ENCODE measurements at places on chromosomes 2 and 18. TPM values are rescaled to one million over a fixed set of nuclear protein-coding genes. Genes with fewer than 3 reads are reported as not detected.

GRCh38 chr2:179449010-179449409 is 184.4 kb upstream of the SESTD1 start:
- no peaks in the 10 kb centered on the region for H3K36me3 ChIP-seq
- no peak for DNase-seq
- no peaks in the 10 kb centered on the region for H3K27me3 ChIP-seq
- no peak overlapping the region for H3K27ac ChIP-seq
- no peak overlapping the region for H3K4me3 ChIP-seq

DNA sequence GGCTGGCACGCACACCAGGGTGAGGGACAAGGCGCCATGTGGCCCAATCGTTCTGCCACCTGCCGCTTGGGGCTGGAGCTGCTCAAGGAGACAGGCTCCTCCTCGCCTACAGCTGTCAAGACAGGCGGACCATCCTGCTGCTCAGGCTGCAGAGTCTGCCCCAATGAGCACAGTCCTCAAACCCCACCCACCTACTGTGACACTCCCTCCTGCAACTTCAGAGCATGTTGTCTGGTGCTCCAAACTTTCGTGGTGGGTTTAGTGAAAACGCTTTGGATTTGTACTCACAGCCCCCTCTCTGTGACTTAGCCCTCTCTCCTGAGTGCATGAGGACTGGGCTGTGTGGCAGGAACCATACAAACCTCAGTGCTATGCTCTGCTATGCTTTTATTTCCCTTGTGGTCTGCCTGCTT is 23.2 kb upstream of the SLC35F6 start:
- H3K36me3 ChIP-seq = no peaks in the 10 kb centered on the region
- DNase-seq = peak; percentile 47
- H3K27me3 ChIP-seq = no peaks in the 10 kb centered on the region

- H3K4me3 ChIP-seq = no peak overlapping the region
- H3K27ac ChIP-seq = no peak overlapping the region
- H3K4me1 ChIP-seq = no peaks in the 10 kb centered on the region
- no peaks in the 10 kb centered on the region for H3K27me3 ChIP-seq
- no peak for DNase-seq
- H3K36me3 ChIP-seq = no peaks in the 10 kb centered on the region
These were observed 43.3 kb downstream of the WDPCP start for GRCh38 chr2:63545023-63545422.

GRCh38 chr2:45712570-45712969 is 61.1 kb downstream of the PRKCE start:
- peaks cover 6% of the 10 kb centered on the region for H3K4me1 ChIP-seq
- H3K27ac ChIP-seq = no peak overlapping the region
- DNase-seq = no peak
- H3K27me3 ChIP-seq = no peaks in the 10 kb centered on the region

- no peak for DNase-seq
- no peak overlapping the region for H3K27ac ChIP-seq
- H3K36me3 ChIP-seq = no peaks in the 10 kb centered on the region
These were observed 56.0 kb downstream of the CLHC1 start for GRCh38 chr2:55176094-55176415.

GRCh38 chr2:190835303-190835930 is 45.2 kb upstream of the GLS start:
- peak; percentile 91 for DNase-seq
- no peaks in the 10 kb centered on the region for H3K4me1 ChIP-seq
- no peaks in the 10 kb centered on the region for H3K27me3 ChIP-seq
- H3K4me3 ChIP-seq = no peak overlapping the region
- H3K27ac ChIP-seq = no peak overlapping the region

DNA sequence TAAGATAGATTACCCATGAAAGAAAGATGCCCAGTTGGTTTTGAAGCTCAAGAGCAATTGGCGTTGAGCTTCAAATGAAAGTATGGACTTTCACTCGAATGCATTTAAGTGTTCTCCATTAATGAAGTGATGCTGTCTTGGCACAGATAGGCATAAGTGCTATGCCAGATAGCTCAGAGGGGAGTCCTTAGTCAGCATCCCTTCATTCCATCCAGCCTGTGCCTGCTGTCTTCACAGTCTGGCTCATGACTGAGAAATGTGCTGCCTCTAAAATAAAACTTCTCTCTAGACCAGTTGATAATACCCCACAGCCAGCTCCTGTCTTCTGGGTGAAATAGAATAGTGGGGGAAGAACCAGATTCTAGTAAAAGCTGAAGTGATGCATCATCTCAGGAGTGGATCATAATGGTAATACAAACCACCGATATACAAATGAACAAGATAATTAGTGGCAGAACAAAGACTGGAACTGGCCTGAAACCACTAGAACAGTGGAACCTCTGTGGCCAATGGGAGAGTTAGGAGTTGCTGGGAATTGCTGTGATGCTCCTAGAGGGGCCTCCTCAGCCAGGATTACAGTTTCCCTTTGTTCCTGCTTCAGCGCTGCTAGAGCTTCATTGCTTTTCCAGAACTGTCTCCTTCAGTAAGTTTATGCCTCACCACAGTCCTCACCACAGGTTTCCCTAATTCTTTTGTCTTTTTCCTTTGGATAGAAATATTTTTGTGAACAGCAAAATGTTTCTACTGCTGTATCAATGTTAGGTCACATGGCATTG is 359.3 kb downstream of the KIAA1328 start:
- no peaks in the 10 kb centered on the region for H3K4me1 ChIP-seq
- no peak for DNase-seq
- H3K27me3 ChIP-seq = no peaks in the 10 kb centered on the region
- H3K4me3 ChIP-seq = no peak overlapping the region
- H3K36me3 ChIP-seq = no peaks in the 10 kb centered on the region

- H3K27ac ChIP-seq = no peak overlapping the region
- H3K27me3 ChIP-seq = no peaks in the 10 kb centered on the region
- H3K4me1 ChIP-seq = no peaks in the 10 kb centered on the region
- no peak for DNase-seq
- no peak overlapping the region for H3K4me3 ChIP-seq
These were observed 41.9 kb upstream of the LIMS1 start for GRCh38 chr2:108492364-108492763.

DNA sequence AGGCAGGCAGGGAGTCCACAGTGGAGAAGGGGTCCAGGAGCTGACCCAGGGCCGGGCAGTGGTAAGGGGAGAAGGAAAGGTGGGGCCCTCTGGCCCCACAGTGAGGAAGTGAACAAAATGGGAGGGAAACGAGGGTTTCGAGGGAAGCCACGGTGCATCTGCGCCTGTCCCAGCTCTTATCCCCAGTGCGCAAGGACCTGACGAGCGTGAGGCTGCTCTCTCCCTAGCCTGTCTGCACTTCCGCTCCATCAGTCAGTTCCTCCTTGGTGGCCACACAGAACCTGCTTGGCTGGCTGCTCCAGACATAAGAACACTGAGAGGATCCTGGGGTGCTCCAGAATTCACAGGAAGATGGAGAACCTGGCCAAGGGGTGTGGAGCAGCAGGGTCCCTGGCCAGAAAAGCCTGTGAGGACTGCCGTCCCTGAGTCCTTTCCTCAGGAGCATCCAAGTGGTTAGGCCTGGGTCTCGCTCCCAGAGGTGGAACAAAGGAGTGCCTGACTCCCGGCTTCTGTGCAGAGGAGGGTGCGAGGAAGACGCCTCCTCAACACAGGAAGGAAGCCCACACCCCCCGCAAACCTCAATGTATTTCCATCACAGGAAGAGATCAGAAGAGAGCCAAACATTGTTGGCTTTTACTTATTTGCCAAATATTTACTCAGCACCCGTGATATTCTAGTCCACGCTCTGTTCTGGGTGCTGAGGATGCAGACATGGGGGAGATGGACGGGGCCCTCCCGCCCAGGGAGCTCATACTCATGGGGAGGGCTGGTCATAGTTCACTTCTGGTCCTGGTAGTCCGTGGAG is 43.7 kb upstream of the SEMA4C start:
- H3K4me3 ChIP-seq = no peak overlapping the region
- no peak for DNase-seq
- H3K36me3 ChIP-seq = no peaks in the 10 kb centered on the region
- H3K27me3 ChIP-seq = no peaks in the 10 kb centered on the region
- no peak overlapping the region for H3K27ac ChIP-seq

DNA sequence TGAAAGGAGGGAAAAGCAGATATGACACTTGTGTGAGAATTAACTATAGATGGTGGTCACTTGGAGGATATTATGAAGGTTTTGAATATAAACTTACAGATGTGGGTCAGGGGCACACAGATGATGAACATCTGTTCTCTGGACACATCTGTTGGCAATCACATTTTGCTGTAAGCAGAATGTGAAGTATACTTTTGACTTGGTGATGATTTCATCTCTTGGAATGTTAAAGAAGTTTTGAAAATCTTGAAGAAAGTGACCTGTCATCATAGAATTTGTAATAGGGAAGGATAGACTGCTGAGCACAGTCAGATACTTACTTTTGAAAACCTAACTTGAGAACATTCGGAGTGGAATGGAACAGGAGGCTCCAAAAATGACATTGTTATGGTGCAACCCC is 40.2 kb downstream of the PIKFYVE start:
- H3K36me3 ChIP-seq = peaks cover 34% of the 10 kb centered on the region
- H3K4me3 ChIP-seq = no peak overlapping the region
- no peaks in the 10 kb centered on the region for H3K27me3 ChIP-seq
- no peak for DNase-seq
- H3K27ac ChIP-seq = no peak overlapping the region
- peaks cover 1% of the 10 kb centered on the region for H3K4me1 ChIP-seq

DNA sequence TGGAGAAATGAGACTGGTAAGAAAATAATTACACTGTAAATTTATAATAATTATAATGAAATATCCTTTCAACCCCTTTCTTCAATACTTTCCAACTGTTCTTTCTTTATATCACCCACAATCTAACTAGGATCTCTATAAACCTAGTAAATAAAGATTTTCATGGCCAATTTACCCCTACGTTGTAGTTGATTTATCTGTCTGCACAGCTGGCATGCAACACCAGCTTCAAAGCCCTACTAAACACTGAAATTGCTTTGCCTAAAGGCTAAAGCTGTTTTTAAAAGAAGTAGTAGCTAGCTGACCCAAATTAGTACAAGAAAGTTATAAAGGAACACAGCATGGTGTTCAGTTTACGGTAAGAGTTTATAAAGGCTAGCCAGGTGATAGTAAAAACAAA is 140.1 kb downstream of the NOL4 start:
- DNase-seq = no peak
- no peak overlapping the region for H3K27ac ChIP-seq
- H3K36me3 ChIP-seq = no peaks in the 10 kb centered on the region
- H3K4me1 ChIP-seq = no peaks in the 10 kb centered on the region
- no peak overlapping the region for H3K4me3 ChIP-seq
- H3K27me3 ChIP-seq = no peaks in the 10 kb centered on the region

DNA sequence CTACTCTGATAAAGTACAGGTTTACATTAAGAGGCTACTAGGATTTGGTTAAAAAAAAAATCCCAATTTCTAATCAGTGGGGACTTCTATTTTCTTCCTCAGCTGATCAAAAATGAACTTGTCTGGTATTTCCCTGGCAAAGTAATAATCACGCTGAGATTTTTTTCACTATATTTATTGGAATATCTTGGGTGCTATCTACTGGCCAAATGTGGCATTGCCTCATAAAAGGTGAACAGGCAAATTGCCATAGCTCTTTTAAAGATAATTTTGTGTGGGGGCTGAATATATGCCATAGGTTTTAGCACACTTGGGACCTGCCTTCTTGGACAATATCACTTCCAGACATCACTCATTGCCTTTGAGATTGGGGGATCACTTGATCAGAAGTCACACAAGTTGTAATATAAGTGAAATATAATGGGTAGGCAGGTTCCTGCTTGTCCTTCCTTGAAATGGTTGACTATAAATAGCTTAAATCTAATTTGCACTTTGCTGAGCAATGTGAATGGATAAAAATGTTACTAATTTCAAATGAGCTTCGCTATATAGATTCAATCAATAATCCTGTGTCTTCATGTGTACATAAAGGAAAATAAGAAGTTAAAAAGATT is 7.0 kb upstream of the NXPH2 start:
- peak; percentile 57 for DNase-seq
- H3K36me3 ChIP-seq = no peaks in the 10 kb centered on the region
- H3K4me1 ChIP-seq = no peaks in the 10 kb centered on the region
- H3K27me3 ChIP-seq = peaks cover 13% of the 10 kb centered on the region
- no peak overlapping the region for H3K4me3 ChIP-seq

GRCh38 chr2:101545950-101546349 is 71.0 kb upstream of the RFX8 start:
- H3K36me3 ChIP-seq = no peaks in the 10 kb centered on the region
- no peak overlapping the region for H3K4me3 ChIP-seq
- no peak for DNase-seq
- no peak overlapping the region for H3K27ac ChIP-seq

- H3K27me3 ChIP-seq = no peaks in the 10 kb centered on the region
- peaks cover 2% of the 10 kb centered on the region for H3K36me3 ChIP-seq
These were observed 1.5 kb downstream of the MTA3 start for GRCh38 chr2:42569883-42570282.

- H3K36me3 ChIP-seq = no peaks in the 10 kb centered on the region
- H3K27me3 ChIP-seq = no peaks in the 10 kb centered on the region
- H3K4me1 ChIP-seq = peaks cover 9% of the 10 kb centered on the region
- peak overlapping the region; percentile 86 for H3K27ac ChIP-seq
- H3K4me3 ChIP-seq = no peak overlapping the region
These were observed 31.5 kb upstream of the PDIA6 start for GRCh38 chr2:10844097-10844496.

DNA sequence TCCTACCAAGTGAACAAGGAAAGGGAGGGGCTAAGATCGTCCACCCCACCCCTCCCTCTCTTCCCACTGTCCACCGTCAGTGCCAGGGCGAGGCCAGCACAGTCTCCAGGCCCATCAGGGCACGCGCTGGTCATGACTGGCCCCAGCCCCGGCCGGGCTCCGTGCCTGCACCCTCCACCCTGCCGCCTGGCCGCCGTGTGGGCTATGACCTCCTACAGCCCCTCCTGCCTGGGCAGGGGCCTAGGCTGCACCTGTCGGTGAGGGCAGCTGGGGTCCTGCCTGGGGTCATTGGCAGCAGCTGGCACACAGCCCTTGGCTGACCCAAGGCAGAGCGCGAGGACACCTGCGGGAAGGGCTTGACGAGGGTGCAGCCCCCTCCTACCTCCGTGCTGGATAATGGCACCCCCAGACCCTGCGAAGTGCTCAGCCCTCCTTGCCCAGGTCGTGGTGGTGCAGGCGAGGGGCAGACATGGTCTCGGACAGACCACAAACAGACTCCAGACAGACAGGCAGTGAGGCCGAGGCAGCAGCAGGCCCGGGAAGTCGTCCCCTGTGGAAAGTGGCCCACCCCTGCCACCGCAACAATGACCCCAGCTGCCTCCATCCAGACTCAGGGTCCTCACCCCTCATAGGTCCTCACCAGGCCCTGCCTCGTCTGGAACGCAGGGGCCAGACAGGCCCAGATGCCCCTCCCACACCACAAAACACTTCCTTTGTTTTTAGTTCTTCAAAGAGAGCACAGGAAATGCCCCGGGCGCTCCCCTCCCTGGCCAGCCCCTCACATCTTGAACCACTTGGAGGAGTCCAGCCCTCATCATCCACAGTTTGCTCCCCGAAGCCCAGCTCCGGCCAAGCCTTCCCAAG is 43.1 kb upstream of the GPC1 start:
- no peaks in the 10 kb centered on the region for H3K36me3 ChIP-seq
- H3K4me1 ChIP-seq = no peaks in the 10 kb centered on the region
- H3K27ac ChIP-seq = no peak overlapping the region
- no peaks in the 10 kb centered on the region for H3K27me3 ChIP-seq
- DNase-seq = no peak
- no peak overlapping the region for H3K4me3 ChIP-seq

The DPP10 gene
- total RNA-seq = 1.7 TPM

The CHRNG gene
- not detected for total RNA-seq

The CCDC150 gene
- total RNA-seq = 2.6 TPM

The TMEM17 gene
- 3.2 TPM for total RNA-seq

The CAPN14 gene
- total RNA-seq = 0.21 TPM

The DUSP19 gene
- total RNA-seq = 2.0 TPM

The SP3 gene
- total RNA-seq = 164 TPM
